ENCODE measurements at places on chromosomes 1 and 21.

DNA sequence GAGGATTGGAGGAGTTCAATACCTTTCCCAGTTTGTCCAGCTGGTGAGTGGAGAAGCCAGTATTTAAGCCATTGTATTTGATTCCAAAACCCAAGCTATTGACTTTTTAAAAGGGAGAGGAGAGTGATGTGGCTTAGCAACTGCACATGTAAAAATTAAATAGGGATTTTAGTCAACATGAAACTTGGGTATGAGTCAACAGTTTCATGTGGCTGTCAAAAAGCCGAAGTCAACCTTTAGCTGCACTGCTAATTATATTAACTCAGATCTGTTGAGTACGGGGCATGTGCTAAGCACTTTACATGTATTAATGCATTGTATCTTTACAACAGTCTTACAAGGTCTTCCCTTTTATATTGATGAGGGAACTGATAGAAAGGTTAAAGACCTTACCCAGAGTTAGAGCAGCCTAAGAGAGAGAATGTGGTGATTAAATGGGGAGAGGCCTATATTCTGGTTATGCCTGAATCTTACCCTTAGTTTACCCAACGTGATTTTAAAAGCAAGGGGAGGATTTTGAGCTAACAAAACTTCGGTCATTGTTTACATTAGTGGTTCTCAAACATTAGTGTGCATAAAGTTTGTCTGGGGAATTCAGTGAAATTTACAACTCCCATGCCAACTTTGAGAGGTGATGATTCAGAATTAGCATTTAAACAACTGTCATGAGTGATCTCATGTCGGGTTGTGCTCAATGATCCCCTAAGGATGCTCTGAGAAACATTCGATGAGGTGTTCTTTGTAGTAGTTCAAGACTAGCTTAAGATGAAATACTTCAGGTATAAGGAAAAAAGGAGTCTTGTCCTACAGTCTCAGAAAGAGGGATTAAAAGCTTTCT, 6.9 kb upstream of the SLC35F3 start:
- DNase-seq = no peak

DNA sequence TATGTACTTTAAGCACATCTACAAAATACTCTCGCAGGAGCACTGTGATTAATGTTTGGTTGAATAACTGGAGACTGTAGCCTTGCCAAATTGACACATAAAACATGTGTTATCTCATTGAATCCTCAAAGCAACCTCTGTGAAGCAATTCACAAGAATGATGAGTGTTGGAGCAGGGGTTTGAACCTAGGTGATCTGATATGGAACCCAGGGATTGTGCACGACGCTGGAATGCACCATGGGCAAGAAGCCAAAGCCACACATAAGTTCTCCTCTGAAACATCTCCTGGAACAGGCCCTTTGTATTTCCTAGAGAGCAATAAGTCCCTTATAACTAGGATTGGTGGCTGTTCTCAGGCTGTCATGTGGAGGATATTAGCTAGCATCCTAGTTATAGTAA, 124.6 kb upstream of the IVNS1ABP start:
- DNase-seq = no peak

DNA sequence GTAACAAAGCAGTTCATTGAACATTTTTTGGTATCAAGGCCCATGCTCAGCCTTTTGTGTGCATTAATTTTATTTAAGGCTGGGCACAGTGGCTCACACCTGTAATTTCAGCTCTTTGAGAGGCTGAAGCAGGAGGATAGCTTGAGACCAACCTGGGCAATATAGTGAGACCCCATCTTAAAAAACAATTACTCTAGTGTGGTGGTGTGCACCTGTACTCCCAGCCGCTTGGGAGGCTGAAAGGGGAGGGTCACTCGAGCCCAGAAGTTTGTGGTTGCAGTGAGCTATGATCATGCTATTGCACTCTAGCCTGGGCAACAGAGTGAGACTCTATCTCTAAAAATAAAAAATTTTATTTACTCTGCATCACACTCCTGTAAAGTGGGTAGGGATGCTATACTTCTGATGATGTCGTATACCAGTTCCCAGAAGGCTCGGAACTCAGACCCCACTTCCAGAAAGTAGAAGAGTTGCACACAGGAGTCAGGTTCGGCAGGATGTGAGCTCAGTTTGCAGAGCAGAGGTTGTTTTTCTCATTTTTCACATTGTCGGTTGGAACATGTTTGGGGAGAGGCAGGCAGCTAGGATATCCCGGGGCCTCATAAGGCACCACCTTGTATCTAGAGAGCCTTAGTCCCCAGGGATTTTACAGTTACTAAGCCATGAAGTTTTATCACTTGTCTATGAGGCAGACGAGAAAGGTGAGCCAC, 144.6 kb downstream of the GALNT2 start:
- no peak for DNase-seq

DNA sequence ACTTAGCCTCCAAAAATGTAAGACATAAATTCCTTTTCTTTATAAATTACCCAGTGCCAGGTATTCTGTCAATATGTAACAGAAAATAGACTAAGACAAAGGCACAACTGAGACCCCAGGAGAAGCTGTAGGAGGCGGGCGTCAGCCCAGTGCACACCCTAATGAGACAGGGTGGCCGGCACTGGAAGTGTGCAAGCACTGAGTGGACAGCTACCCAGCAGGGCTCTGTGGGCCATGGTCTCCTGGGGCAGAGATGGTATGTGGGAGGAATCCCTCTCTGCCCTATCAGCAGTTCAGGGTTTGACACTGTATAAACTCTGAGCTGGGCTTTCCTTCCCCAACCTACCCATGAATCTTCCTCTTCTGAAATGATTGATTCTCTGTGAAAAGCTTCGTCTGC, 139.5 kb downstream of the GLIS1 start:
- no peak for DNase-seq
